ENCODE measurements at places on chromosomes 7 and 10.

DNA sequence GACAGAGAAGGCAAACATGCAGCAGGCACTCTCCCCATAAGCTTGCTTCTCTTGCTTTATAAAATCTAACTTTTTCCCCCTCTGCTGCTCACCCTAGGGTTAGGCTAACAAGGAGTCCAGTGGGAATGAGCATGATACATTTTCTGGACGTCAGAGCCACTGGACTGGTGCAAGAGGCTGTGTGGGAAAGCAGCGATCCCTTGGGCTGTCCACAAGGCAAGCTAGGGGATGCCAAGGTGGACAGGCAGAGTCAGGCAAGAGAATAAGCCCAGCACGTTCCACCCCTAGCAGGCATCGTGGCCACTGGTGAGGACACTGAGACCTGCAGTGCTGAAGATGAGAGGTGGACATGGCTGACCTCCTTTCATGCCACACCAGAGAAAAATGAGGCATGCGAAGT lies 290.9 kb upstream of the ZMIZ1 start:
- DNase-seq: no peak

GRCh38 chr7:36942955-36943354 lies 218.7 kb upstream of the AOAH start:
- DNase-seq: no peak

DNA sequence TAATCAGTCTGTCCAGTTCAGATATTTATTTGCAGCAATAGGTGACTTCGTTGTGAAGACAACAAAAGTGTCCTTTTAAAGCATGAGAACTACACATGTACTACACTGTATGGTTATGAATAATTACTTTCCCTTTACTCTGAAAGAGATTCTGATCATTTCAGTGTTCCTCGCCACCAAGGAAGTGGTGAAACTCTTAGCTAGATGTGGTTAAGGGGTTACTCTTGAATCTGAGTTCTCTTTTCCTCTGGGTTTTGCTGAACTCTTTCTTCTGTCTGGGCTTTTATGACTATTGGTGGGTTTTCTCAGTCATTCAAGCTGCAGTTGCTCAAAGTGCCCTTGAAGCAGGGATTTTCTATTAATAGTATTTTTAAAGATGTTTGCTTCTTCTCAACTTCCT lies 127.9 kb upstream of the SEM1 start:
- DNase-seq: no peak

DNA sequence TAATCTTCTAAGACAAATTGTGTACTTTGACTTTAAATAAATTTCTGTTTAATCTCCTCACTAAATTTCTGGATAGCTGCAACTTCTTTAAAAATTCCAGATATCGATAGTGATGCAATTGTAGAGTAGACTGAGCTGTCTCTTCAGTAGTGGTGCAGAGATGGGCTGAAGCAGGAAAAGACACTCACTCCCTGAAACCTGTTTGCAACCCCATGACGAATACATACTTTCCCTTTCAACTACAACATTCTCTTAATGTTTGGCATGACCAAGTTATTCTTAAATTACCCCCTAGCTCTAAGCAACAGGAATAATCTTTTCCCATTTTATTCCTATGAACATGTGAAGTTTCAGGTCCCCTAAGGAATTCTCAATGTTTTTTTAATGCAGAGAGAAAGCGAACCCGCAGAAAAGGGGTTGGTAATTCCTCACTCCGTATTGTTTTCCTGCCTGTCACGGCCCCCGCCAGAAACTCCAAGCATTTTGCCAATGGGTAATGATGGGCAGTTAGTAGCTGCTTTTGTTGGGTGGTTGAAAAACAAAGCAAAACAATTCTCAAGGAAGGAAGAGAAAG lies 1.3 kb downstream of the THSD7A start:
- DNase-seq: no peak

DNA sequence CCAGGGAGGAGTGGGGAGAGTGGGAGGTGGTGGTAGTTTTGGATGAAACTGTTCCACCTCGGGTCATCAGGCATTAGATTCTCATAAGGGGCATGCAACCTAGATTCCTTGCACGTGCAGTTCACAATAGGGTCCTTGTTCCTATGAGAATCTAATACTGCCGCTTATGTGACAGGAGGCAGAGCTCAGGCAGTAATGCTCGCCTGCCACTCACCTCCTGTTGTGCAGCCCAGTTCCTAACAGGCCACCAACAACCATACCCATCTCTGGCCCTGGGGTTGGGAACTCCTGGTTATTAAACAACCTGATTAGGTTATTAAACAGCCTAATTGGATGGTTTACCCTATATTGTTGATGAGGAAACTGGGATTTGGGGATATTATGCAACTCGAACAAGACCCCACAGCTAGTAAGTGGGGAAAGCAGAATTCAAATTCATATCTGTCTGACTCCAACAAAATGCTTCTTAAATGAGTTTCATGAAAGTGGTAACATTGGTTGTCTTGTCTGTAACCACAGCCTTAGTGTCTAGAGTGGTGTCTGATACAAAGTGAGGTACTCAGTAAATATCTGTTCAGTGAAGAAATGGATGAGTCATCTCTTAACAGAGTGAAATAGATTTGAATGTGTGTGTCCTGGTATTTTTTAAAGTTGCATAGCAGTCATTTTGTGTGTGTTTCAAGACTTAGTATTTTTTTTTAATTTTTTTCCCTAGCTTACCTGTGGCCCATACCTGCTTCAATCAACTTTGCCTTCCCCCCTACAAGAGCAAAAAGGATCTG lies 101.6 kb downstream of the HECTD2 start:
- no peak for DNase-seq

- no peak for DNase-seq
These were observed 58.3 kb downstream of the CDK13 start for GRCh38 chr7:40008223-40008815.

DNA sequence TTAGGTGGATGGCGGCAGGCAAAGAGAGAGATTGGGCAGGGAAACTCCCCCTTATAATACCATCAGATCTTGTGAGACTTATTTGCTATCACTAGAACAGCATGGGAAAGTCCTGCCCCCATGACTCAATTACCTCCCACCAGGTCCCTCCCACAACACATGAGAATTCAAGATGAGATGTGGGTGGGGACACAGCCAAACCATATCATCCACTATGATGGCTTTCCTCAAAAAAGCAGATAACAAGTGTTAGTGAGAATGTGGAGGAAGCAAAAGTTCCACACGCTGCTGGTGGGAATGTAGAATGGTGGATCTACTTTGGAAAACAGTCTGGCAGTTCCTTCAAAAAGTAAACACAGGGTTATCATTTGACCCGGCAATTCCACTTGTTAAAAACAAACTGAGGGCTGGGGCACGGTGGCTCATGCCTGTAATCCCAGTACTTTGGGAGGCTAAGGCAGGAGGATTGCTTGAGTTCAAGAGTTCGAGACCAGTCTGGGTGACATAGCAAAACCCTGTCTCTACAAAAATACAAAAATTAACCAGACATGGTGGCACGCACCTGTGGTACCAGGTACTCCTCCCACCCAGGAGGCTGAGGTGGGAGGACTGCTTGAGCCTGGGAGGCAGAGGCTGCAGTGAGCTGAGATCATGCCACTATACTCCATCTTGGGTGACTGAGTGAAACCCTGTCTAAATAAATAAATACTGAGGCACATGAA lies 161.4 kb upstream of the EEPD1 start:
- no peak for DNase-seq

DNA sequence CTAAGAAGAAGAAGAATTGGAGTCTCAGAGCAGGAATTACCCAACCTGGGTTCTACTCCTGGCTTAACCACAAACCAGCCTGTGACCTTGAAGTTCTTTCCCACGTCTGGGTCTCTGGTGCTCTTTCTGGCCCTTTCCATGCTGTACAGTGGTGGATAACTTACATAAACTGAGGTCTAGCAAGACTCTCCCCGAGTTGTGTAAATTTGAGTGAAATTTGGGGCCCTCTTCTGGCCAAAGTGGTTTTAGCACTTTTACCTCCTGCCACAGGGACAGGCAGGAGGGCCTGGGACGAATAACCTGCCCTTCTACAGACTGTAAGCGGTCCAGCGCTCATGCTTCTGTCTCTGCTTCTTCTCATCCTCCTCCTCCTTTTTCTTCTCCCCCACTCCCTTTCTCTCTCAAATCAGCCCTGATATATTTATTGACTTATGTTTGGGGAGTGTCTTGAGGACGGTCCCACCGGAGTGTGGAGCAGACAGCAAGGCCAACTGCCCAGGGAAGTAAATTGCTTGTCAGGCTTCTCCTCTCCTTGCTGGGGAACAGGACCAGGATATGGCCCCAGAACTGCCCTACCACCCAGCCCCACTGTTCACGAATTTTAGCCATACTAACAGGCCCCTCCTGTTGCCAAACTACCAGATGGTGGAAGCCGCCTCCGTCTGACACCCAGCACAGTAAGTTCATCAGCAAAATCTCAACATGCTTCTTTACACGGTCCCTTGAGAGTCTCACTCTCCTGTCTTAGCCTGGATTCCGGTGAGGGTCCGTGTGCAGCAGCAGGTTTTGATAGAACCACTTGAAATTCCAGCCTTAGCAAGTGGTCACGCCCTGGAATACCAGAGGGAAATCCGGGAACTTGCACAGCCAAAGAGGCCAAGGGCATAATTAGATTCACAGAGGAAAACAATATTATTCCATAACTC lies 4.0 kb upstream of the SH3PXD2A start:
- DNase-seq: peak; percentile 24

GRCh38 chr7:2619116-2619515 lies 12.7 kb upstream of the TTYH3 start:
- no peak for DNase-seq

GRCh38 chr10:73653701-73654100 lies 2.1 kb downstream of the SYNPO2L start:
- DNase-seq: no peak

DNA sequence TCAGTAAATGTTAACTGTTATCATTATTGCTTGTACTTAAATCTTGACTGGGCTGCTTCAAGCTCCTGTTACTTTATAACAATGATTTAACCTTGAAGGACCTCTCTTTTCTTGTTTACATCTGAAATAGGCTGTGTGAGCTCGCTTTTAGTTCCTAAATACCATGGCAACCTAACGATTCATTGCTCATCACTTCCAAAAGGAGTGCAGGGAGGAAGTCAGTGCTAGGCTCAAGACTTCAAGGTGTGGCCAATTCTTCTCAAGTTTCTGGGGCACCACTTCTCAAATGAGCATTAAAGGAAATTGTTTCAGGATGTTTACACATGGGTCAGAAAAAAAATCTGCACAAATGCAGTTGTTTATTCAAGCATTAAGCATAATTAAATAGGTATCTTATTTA lies 284.2 kb downstream of the MTERF1 start:
- DNase-seq: no peak

- DNase-seq: no peak
These were observed 167.6 kb downstream of the AMPH start for GRCh38 chr7:38463277-38464225.

GRCh38 chr10:82796510-82796909 lies 921.5 kb downstream of the NRG3 start:
- DNase-seq: no peak

DNA sequence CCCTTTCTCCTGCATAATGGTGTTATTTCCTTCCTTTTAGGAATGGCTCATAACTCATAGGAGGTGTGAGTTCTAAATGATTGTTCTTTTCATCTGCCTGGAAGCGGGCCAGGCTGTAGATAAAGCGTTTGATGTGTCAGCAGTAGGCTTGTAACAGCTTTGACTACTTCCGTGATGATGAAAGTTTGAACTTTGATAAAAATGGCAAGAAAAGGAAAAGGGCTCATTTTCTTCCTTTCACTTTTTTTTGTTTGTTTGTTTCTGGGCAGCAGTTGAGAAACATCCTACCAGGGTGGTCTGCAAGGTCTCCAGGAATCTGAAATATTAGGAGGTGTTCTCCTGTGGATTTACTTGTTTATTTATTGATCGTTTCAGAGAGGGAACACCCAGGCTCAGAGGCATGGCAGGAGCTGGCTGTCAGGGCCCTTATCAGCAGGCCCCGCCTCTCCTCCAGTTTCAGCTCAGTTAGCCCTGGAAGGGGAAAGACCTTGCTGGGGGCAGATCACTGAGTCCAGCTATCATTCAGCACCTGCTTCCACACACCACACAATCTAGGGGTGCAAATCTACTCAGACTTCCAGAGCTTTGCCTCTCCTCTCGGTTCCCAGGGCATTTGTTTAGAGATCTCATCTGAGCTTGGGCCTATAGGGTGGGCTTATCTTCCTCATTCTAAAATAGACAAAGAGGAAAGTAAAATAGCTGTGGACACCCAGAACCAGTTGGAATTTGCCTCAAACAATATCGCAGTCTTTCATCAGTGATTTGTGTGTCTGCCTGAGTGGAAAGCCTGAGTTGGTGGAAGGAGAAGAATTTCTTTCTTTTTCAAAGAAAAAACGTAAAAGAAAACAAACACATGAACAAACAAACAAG lies 130.9 kb downstream of the BMPER start:
- DNase-seq: peak; percentile 89

DNA sequence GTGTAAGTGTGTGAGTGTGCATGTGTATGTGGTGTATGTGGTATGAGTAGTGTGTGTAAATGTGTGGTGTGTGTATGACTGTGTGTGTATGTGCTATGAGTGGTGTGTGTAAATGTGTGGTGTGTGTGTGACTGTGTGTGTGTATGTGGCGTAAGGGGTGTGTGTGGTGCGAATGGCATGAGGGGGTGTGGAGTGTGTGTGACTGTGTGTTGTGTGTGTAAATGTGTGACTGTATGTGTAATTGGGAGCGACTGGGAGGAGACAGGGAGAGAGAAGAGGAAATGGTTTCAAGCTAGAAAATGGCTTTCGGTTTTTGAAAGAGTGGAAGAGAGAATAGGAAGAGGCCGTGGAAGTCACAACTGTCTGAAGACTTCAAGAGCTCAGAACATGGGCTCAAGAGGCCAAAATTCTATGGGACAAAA lies 23.6 kb upstream of the GATAD1 start:
- DNase-seq: no peak

GRCh38 chr7:3943779-3944520 lies 642.9 kb downstream of the SDK1 start:
- DNase-seq: no peak

DNA sequence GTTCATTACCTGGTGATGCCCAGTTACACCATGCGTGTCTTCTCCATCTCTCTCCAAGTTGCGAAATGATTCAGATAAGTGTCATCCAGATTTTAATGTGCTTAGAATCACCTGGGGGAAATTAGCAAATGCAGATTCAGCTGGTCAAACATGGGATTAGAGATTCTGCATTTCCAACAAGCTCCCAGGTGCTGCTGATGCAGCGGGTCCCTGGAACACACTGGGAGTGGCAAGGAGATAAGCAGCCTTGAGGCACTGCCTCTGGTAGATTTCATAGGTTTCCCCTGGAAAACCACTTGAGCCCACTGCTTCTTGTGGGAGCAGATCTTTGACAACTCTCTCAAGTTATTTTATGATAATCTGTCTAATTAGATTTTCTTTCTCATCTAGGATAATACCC lies 196.0 kb upstream of the C7orf33 start:
- no peak for DNase-seq

DNA sequence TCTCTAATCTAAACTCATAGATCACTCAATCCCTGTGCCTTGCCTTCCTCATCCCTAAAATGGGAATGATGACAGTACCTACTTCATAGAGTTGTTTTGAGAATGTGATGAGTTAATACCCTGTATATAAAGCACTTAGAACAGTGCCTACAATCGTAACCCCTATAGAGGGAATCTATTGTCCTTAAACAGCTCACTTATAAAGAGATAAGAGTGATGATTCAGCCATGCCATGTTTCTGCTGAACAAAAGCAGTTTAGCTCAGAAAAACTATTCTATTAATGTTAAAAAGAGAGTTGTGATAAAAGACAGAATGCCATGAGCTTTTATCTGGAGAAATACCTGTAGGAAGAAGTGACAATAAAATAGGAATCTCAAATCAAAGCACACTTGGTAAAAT lies 63.6 kb downstream of the CUBN start:
- DNase-seq: no peak
